ENCODE measurements at places on chromosomes 3 and 15.

GRCh38 chr3:72372161-72372560, 476.1 kb downstream of the SHQ1 start:
- no peak for DNase-seq

GRCh38 chr15:26048669-26049068, 185.5 kb upstream of the ATP10A start:
- DNase-seq: no peak

- no peak for DNase-seq
These were observed 23.2 kb downstream of the CYP8B1 start for GRCh38 chr3:42852441-42852840.

DNA sequence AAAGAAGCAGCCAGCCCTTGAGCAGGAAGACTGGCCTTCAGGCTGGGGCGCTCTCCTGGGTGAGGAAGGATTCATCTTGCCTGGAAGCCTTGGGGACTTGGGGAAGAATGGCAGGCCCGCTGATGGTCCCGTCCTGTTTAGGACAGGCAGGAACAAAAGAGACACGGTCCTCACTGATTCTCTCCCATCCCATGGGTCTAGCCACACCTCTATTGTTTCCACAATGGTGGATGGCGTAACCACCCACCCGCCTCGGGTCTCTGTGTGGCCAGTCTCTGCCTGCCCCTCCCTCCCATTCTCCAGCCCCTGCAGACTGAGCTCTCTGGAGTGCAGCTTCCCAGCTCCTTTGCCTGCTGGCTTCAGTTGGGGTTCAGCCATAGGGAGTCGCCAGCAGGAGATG, 284.3 kb downstream of the UACA start:
- no peak for DNase-seq

DNA sequence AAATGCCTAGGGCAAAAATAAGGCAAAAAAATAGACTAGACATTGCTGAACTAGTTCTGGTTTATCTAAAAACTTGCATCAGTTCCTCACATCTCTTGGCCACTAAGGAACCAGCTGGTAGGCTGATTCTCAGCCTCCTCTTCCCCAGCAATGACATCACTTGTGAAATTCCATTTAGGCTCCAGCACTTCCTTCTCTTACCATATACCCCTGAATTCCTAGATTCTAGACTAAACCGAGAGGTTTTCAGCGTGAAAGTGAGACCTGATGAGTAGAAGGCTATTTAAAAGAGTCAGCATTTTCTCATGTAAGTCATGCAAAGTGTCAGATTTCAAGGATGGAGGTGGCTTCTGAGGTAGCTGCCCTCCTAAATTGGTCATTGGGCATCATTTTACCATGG, 247.1 kb upstream of the CDIN1 start:
- no peak for DNase-seq

GRCh38 chr3:123122525-123123315, 55.9 kb downstream of the PDIA5 start:
- no peak for DNase-seq

DNA sequence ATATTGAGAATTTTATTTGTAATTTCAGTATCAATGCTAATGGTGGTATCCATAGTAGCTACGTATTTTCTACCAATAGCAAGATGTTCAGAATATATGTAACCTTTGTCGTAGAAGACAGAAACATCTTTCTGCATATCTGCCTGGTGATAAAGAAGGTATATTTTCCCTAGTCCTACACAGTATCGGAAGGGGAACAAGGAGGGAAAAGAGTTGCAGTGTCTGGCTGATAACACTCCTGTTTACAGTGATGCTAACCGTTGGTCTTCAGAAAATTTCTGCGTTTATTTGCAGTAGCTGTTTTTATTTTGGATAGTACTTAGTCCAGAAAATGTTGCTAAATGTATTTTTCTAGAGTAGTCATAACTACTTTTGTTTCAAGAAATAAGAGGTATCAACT, 25.2 kb downstream of the TSC22D2 start:
- DNase-seq: no peak

DNA sequence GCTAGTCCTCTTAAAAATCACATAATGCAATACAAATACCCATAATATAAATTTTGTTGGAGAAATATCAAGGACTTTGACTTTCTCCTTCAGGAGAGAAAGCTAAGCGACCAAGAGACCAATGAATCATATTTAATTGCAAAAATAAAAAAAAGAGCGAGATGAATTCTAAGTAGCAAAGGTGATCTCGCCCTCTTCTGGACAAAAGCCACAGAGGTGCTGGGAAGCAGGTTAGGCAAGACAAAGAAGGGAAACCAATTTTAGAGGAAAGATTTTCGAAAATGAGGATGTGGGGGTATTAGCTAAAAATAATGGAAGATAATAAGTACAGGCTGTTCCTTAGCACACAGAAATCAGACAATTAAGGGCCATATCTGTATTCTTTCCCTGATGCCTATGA, 111.4 kb upstream of the PLAAT1 start:
- DNase-seq: peak; percentile 24

- DNase-seq: no peak
These were observed 2.0 kb upstream of the TRAT1 start for GRCh38 chr3:108820586-108820985.

DNA sequence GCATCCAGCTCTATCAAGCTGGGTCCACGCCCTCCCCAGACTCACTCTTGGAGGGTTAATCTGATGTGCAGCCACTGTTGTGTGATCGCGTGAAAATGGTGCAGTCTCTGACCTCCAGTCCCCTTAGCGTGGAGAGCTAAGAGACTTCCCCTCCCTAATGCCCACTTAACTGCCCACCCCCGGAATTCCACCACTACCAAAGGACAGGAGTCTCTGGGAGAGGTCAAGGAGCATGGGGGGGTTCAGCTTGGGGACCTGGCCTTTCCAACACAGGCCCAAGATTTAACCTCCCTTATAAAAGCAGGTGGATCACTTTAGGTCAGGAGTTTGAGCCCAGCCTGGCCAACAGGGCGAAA, 48.8 kb downstream of the CCDC12 start:
- no peak for DNase-seq

DNA sequence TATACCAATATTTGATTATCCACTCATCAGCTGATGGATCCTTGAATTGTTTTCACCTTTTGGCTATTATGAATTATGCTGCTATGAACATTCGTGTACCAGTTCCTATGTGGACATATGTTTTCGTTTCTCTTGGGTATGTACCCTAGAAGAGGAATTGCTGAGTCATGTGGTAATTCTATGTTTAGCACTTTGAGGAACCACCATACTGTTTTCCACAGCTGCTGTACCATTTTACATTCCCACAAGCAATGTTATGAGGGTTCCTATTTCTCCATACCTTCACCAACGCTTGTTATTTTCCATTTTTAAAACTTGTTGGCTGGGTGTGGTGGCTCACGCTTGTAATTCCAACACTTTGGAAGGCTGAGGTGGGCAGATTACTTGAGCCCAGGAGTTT, 62.9 kb downstream of the RPLP1 start:
- no peak for DNase-seq

DNA sequence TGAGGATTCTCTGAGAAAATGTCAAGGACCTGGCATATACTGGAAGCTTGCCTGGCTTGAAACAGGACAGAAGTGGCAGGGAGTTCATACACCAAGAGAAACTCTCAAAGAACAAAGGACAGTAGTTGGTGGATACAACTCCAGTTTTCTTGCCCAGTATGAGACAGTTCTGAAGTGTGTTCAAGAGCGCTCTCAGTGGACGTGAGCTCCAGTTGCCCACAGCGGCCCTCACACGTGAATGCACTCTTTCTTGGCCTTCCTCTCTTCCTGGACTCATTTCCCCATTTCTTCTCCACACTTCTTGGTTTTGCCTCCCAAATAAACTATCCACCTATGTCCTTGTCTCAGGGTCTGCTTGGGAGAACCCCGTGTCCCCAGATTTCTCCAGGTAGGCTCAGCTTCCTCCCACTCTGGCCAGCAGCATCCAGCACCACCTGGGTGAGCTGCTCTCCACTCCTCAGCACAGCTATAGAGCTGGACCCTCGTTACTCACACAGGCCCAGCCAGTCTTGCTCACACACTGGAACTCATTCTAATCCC, 54.5 kb downstream of the DCLK3 start:
- no peak for DNase-seq

- no peak for DNase-seq
These were observed 438.8 kb downstream of the FHIT start for GRCh38 chr3:60812502-60812901.

- no peak for DNase-seq
These were observed 21.6 kb downstream of the FANCD2 start for GRCh38 chr3:10047876-10048275.

GRCh38 chr3:132622148-132622547, 25.1 kb downstream of the ACKR4 start:
- no peak for DNase-seq

Measured in PC-9 (cell line).